Activated CD4-positive, alpha-beta T cell treated with anti-CD3 and anti-CD28 coated beads, Interleukin-2, amount 10 ng/mL, durations not matched to agents 7 days and 5 days (primary cell): ENCODE measurements at places on chromosomes 2 and 18.

GRCh38 chr2:223580951-223581350, 21.2 kb downstream of the SCG2 start:
- DNase-seq: no peak

DNA sequence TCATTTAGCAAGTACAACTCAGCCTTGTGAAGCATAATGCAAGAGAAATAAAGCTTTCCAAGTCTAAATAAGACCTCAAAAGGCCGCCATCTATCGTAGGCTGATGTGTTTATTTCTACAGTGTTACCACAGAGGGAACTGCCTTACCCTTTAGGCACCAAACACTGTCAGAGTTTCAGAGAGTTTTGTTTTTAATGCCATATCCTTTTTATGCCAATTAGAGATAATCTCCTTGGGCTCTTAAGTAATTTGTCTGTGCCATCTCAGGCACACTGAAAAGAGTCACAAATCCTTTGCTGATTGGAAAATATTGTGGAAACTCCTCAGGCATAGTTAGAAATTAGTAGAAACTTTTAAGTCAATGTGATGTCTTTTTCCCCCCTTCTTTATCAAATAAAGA, 797.1 kb downstream of the SLC4A3 start:
- no peak for DNase-seq

DNA sequence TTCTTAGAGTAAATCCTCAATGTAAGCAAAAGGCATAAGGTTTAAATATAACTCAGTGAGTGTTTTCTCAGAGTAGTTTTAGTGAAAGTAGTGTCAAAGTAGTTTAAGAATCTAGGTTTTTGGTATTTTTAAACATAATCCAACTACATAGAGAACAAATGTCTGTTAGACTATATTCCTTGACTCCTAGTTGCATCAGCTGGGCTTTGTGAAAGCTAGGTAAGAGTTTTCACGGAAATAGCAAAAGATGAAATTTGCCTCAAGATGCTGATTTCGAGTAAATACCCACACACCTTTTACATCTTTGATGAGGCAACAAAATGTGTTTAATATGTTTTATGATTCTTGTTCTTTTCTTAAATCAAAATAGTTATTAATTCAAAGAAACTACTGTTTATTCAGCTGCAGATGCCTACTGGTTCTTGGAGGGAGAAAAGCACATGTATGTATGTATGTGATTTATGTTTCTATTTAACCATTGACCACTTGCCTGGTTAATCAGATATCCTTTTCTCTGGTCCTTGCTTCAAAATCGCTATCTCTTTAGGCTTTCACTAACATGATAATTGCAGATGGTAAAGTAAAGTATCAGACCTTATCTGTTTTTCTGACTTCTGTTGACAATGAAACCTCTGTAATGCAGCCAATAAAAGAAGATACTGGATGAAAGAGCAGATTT, 117.4 kb upstream of the NOSTRIN start:
- DNase-seq: no peak

DNA sequence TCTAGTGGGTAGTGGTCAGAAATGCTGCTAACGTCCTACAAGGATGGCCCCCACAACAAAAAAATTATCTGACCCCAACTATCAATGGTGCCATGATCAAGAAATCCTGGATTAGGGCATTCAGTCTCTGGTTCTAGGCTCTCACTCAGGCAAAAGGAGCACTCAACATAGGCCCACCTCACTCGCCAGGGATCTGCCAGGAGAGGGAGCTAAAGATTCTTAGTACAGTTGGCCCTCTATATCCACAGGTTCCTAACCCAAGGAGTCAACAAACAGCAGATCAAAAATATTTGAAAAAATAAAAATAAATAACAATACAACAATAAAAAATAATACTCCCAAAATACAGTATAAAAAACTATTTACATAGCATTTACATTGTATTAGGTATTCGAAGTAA, 10.0 kb downstream of the SLC4A5 start:
- DNase-seq: peak; percentile 34

GRCh38 chr2:179613701-179614100, 247.7 kb downstream of the ZNF385B start:
- no peak for DNase-seq

DNA sequence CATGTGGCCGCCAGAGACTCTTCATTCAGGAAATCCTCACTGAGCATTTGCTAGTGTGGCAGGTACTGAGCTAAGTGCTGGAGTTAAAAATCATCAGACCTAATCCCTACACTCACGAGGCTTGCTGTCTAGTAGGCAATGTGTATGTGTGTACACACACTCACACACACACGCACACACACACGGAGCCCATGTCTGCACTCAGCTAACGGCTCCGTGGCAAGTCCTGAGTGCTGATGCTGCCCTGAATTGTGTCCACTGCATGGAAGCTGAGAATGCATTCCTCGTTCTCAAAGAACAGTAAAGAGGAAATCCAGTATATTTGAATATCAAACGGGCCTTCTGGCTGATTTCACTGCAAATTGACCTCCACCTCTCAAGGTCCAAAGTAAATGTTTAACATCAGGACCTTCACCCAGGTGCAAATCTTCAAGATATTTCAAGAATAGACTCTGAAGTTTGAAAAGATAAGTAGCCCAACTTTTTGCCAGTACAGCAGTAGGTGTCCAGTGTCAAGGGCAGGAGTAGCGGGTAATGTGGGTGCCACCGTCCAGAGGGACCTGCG, 136.1 kb upstream of the TTC39C start:
- no peak for DNase-seq

- no peak for DNase-seq
Observed at GRCh38 chr2:164574931-164575330, 46.4 kb downstream of the GRB14 start.

DNA sequence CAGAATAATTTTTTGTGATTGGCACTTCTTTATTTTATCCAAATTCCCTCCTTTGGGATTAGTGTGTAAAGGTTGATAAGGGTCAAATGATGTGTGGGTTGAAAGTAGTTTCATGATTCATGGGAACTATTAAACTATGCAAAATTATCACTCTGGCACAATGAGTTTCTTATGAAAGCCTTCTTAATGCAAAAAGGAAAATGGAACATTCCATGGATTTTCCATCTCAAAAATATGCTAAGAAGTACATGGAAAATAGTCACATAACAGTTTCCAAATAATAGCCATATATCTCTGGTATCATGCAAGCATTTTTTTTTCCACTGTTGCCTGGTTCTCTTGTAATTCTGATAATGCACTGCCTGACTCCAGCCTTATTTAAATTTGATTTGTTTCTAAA, 639.7 kb downstream of the NR4A2 start:
- no peak for DNase-seq

DNA sequence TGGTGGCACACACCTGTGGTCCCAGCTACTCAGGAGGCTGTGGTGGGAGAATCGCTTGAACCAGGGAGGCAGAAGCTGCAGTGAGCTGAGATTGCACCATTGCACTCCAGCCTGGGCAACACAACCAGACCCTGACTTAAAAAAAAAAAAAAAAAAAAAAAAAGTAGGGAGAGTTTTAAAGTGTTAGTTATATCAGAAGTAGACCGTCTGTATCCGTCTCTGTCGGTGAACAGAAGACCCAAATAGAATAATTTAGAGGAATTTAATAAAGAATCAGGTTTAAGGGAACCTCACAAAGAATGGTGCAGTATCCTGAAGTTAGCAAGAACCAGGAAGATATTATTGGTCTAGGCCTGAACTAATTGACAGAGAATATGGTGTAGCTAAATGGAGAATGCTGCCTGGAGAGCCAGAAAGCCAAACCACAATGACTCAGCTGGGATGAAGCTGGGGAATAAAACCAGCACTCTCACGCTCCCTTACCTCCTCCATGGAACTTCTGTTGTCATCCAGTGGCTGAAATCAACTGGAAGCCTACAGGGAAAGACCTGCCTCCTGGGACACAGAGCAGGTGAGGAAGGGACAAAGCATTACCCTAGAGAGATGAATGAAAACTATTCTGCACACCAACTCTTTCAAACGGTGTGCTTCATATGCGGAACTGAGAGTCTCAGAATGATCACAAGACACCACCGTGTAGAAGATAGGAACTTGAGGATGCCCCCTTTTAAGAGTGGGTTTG, 39.1 kb upstream of the PLEKHM3 start:
- DNase-seq: no peak

DNA sequence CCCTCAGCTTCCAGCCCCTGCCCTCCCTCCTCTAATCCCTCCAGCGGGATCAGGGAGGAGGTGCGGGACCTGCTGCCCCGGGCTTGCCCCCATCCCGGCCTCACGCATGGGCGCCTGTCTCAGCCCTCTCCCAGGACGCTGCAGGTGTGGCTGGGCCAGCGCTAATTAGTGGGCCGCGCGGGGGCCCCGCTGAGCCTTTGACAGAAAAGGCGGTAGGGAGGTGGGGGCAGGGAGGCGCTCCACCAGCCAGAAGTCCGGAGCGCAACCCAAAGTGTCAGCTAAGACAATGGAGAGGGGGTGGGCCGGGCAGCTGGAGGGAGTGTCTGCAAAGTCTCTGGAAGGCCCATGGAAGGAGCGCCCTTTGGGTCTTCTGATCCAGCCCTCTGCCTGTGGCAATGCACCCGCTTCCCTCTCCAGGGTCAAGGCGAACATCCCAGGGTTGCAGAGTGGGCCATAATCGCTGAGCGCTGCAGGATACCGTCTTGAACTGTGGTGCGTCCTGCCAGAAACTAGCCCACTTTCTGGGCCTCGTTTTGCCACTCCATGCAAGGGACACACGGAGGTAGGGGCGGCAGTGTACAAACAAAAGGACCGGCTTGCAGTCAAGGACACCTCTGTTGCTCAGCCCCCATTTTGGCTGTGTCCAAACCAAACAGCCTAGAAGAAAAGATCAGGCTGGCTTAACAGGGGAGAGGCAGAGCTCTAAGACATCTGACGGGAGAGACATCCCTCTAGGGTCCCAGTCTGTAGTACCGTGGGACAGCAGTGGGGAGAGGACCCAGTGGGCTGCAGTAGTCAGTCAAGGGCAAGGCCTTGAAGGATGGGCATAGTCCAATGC, 3.5 kb downstream of the ATP6V1B1 start:
- DNase-seq: no peak

DNA sequence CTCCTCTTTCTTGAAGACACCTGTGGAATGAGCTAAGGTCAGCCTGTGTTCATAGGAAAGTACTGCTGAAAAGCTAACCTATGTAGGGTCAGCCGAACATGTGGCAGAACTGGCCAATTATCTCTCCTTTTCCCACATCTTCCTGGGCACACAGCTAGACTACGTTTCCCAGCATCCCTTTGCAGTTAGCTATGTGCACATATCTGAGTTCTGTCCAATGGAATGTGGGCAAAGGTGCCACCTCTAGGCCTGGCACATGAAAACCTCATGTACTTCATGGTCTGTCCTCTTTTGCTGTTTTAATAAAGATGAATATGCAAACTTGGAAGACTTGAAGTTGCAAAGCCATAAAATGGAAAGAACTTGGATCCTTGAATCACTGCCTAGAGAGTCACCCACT, 352.6 kb downstream of the TNS1 start:
- no peak for DNase-seq

GRCh38 chr18:77013811-77014521, 118.6 kb downstream of the MBP start:
- DNase-seq: no peak

DNA sequence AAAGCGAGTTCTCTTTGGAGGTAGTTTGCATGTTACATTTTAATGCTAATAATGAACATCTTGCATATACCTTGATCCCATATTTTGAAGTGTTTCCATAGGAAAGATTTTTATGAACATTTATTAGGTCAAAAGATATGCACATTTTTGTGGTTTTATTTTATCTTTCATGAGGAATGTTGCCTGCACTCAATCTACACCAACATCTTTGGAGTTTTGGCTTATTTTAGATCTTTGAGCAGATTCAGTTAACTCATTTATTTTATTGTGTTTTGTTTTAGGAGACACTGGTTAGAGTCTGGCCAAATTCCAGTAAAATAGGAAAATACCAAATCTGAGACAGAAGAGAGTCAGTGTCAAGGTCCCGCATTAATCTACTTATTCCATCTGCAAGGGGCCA, 540.9 kb downstream of the RNF144A start:
- no peak for DNase-seq

DNA sequence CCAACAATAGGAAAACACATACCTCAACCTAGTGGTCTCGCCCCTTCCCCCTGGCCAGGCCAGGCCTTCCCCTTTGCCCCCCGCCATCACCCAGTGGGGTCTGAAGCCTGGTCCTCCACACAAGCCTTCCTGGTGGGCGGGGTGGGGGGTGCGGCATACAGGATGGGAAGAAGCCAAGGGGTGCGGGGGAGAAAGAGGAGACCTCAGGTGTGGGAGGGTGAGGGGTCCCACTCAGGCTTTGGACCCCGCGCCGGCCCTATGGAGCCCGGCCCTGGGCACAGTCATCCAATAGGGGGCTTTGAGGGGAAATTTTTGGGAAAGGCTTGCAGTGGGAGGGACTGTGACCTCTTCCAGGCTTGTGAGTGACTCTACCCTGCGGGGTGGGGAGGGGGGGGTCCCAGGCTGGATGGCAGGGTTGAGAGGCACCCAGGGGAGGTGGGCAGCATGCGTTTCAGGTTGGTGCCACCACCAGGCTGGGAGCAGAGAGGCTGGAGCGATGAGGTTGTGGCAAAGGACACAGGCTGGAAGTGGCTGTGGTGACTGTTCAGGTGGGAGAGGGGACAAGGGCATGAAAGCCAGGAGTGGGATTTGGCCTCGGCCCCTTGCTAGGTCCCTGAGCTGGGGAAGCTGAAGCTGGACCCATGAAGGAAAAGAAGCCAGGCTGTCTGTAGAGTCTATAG, 1.3 kb downstream of the SLC66A3 start:
- DNase-seq: no peak

DNA sequence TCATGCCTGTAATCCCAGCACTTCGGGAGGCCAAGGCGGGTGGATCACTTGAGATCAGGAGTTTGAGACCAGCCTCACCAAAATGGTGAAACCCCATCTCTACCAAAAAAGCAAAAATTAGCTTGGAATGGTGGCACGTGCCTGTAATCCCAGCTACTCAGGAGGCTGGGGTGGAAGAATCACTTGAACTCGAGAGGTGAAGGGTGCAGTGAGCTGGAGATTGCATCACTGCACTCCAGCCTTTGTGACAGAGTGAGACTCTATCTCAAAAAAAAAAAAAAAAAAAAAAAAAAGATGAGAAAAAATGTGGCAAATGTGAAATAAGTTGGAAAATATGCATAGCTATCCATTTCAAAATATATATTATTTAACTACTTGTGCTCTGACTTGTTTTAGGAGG, 65.0 kb downstream of the KCNS3 start:
- DNase-seq: no peak
